Small intestine (tissue), 16 donors: ENCODE measurements at places on chromosomes 11 and 22. TPM values are rescaled to one million over a fixed set of nuclear protein-coding genes. Genes with fewer than 3 reads are reported as not detected.

- no peaks in the 10 kb centered on the region for H3K4me1 ChIP-seq
- no peak overlapping the region for H3K27ac ChIP-seq
- no peaks in the 10 kb centered on the region for H3K27me3 ChIP-seq
- no peaks in the 10 kb centered on the region for H3K36me3 ChIP-seq
Observed at GRCh38 chr22:39379756-39380730, 19.5 kb upstream of the TAB1 start.

DNA sequence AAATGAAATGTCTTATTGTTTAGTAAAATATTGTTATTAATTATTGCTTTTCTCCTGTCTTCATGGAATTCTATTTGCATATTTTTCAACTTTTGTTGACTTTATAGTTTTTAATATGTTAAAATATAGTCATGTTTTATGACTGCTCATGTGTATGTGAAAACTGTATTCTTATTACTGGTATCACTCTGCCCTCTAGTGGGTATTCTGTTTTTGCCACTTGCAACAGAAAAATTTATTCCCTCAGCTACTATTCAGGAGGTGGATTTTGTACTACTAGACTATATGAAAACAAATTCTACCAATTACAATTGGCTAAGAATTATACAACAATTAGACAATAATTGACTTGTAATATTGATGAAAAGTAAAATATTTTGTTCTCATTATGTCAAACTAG lies 45.0 kb downstream of the OR4C6 start:
- H3K36me3 ChIP-seq = no peaks in the 10 kb centered on the region
- peak; percentile 6 for DNase-seq
- no peak overlapping the region for H3K27ac ChIP-seq
- H3K4me3 ChIP-seq = no peak overlapping the region

GRCh38 chr22:37279331-37280181 lies 2.8 kb upstream of the CYTH4 start:
- H3K4me3 ChIP-seq = no peak overlapping the region
- no peaks in the 10 kb centered on the region for H3K27me3 ChIP-seq
- H3K27ac ChIP-seq = no peak overlapping the region
- H3K36me3 ChIP-seq = no peaks in the 10 kb centered on the region
- H3K4me1 ChIP-seq = no peaks in the 10 kb centered on the region

DNA sequence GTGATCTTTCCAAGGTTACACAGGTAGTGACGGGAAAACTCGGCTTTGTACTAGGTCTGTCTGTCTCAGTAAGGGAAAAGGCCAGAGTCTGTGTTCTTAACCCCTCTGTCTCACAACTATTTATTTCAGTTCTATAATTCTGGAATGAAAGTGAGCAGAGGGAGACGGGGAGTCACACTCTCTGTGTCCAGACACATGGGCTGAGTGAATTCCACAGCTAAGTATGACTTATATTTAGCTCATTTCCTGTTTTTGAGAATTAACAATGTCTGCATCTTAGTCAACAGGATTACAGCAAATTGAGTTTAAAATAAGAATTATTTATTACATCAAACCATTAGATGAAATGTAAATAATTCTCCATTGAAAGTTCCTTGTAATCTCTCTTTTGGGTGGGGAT lies 62.5 kb upstream of the OR4B1 start:
- H3K27ac ChIP-seq = no peak overlapping the region
- H3K4me1 ChIP-seq = no peaks in the 10 kb centered on the region
- DNase-seq = no peak
- H3K4me3 ChIP-seq = no peak overlapping the region
- no peaks in the 10 kb centered on the region for H3K27me3 ChIP-seq

DNA sequence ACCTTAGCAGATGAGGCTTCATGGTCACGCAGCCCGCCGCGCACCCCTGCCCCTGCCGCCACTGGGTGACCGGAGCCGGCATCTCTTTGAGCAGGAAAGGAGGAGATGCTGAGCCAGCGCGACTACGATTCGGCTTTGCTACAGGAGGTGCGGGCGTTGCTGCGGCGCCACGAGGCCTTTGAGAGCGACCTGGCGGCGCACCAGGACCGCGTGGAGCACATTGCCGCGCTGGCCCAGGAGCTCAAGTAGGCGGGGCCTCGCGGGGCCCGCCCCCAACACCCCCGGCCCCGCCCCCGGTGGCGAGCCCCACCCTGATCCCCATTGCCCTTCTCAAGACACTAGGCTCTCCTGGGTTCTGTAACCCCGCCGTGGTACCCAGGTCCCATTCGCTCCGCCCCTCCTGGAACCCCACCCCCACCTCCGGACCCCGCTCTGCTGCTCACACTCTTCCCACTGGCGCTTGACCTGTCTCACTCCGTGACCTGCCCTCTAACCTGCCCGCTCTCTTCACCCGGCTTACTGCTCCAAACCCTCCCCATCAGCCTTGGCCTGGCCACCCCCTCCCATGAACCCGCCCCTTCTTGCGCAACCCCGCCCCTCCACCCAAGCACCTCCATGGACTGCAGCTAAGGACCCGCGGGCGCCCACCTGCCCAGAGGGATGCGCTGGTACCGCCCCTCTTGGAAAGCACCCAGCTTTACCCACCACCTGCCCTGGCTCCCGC lies 9.1 kb downstream of the CTSF start:
- no peaks in the 10 kb centered on the region for H3K4me1 ChIP-seq
- no peaks in the 10 kb centered on the region for H3K36me3 ChIP-seq
- H3K27ac ChIP-seq = no peak overlapping the region
- peaks cover 6% of the 10 kb centered on the region for H3K27me3 ChIP-seq
- peak; percentile 45 for DNase-seq
- no peak overlapping the region for H3K4me3 ChIP-seq

- no peaks in the 10 kb centered on the region for H3K27me3 ChIP-seq
- peak; percentile 83 for DNase-seq
- peaks cover 10% of the 10 kb centered on the region for H3K4me1 ChIP-seq
Observed at GRCh38 chr22:20951151-20951931, 15.7 kb upstream of the AIFM3 start.

DNA sequence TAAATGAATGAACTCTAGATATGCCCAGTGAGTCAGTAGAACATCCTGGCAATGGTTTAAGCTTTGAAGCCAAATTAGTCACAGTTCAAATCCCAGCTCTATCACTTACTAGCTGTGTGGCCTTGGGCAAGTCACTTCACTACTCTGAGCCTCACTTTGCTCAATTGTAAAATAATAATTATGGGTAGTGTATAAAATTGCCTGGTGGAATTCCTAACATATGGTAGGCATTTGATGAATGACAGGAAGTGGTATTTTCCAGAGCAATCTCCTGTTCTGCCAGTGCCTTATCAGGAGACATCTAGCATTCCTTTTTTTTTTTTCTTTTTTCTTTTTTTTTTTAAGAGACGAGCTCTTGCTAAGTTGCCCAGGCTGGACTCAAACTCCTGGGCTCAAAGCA lies 13.0 kb downstream of the SCN4B start:
- no peak overlapping the region for H3K4me3 ChIP-seq
- H3K4me1 ChIP-seq = no peaks in the 10 kb centered on the region
- H3K27me3 ChIP-seq = peaks cover 60% of the 10 kb centered on the region
- H3K36me3 ChIP-seq = no peaks in the 10 kb centered on the region

DNA sequence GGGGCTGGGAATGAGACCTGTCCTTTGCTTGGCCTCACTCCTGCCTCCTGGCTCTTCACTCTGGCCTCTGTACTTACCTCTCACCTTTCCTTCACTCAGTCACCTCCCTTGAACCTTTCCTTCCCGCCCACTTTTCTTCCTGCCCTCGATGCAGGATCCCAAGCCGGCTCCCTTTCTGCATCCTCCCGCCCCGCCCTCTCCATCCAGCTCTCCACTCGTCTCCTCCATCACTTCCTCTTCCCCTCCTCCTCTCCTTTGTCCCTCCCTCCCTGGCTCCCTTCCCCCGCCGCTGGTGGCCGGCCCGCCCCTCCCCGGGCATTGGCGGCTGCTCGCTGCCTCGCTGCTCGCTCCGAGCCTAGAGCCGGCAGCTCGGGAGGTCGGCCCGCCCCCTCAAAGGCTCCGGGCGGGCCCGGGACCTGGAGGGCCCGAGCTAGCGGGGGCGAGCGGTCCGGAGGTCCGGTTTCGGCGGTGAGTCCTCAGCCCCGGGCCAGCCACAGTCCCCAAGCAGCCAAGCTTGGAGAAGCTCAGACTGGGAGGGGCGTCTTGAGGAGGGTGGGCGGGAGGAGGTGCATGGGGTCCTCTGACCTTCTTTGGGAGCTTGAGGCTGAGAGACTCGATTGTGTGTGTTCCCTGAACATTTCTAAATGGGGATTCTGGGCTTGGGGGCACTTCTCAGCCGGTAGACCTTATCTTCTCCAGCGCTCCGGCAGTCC lies 13.8 kb downstream of the PHLDB1 start:
- peaks cover 37% of the 10 kb centered on the region for H3K4me1 ChIP-seq
- peak; percentile 69 for DNase-seq
- H3K27ac ChIP-seq = peak overlapping the region; percentile 76
- H3K27me3 ChIP-seq = no peaks in the 10 kb centered on the region
- H3K36me3 ChIP-seq = peaks cover 29% of the 10 kb centered on the region

GRCh38 chr11:19433367-19433766 lies 192.6 kb upstream of the E2F8 start:
- no peak overlapping the region for H3K4me3 ChIP-seq
- no peak for DNase-seq
- H3K27me3 ChIP-seq = no peaks in the 10 kb centered on the region
- peak overlapping the region; percentile 17 for H3K27ac ChIP-seq

DNA sequence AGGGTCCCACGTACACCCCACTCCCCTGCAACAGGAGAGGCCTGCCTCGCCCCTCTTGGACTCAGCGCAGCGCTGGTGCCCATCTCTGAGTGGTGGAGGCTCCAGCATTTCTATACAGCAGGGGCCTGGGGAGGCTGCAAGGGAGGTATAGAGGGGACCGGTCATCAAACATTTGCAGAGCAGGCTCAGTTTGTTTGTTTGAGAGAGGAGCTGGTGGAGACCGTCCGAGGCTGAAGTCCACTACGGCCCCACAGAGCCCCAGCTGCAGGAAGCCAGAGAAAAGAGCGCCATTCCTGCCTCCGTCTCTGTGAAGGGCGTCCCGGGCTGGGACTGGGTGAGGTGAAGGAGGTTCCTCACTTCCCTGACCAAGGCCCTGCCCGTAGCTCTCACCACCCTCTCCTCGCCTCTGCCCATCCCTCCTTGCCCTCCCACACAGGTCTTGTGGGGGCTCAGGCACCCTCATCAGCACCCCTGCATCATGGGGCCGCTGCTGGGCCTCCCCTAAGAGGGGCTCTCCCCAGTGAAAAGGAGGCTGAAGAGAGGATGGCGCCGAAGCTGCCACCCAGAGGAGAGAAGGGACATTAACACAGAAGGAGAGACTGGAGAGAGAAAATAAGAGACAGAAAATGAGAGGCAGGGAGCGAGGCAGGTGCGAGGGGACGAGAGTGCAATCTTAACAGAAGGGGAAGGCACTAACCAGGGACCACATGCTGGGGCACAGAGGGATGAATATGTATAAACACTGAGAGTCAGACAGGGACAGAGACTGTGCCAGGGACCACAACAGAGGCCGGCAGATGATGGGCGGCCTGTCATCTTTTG lies 24.5 kb downstream of the RPUSD4 start:
- H3K27ac ChIP-seq = no peak overlapping the region
- no peak overlapping the region for H3K4me3 ChIP-seq
- no peaks in the 10 kb centered on the region for H3K27me3 ChIP-seq

GRCh38 chr22:19632668-19633148 lies 81.6 kb upstream of the SEPTIN5 start:
- H3K36me3 ChIP-seq = no peaks in the 10 kb centered on the region
- H3K4me3 ChIP-seq = no peak overlapping the region
- no peaks in the 10 kb centered on the region for H3K4me1 ChIP-seq
- H3K27me3 ChIP-seq = peaks cover 5% of the 10 kb centered on the region

DNA sequence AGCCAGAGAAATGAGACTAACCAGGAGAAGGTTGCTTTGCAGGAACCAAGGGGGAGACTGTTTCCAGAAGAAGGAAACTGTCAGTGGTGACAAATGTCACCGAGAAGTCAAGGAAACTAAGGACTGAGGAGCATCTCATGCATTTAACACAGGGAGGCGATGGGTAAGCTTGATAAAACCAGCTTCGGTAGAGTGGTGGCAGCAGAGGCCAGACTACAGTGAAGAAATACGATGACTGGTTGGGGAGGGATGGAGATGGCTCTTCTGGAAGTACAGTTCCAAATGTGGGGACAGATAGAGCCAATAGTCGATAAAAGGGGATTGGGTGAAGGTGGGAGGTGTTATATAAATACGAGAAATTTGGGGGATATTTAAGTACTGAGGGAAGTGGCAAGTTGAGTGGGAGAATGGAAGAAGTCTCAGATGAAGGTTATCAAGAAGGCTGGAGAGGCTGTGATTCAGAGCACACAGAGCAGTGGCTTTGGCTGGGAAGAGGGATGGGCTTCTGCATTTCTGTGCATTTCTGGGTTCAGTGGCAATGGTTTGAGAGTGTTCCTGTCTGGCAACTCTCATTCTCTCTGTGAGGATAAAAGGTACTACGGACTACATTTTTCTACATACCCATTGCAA lies 29.2 kb downstream of the SC5D start:
- no peak overlapping the region for H3K4me3 ChIP-seq
- peak; percentile 50 for DNase-seq
- H3K36me3 ChIP-seq = no peaks in the 10 kb centered on the region
- H3K4me1 ChIP-seq = peaks cover 6% of the 10 kb centered on the region

DNA sequence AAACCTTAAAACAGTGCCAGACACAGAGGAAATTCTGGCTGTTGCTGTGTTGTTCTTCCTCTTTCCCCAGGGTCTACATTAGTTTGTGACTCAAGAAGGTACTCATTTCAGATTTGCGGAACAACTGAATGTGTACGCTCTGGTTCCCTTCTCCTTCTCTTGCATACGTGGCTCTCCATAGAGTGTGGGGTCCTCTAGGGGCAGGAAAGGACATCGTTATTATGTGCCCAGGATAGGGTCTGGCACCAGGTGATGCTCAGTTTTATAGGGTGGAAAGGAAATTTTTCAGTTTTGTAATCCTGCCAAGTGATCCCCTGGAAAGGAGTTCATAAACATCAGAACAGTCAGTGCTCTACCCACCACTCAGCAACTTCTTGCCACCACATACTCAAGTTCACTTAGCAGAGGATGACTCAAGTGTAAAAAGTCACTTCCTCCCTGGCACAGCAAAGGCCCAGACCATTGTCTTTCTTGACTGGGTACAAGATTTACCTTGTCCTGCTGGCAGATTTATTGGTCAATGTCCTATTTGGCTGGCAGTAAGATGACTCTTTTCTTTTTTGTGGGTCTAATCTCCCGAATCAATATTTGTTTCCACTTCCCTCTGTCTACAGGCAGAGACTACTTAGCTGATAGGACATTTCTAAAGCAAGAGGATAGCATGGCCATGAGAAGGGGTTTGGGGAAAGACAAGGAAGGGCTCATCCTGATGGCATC lies 246.0 kb upstream of the TENM4 start:
- no peaks in the 10 kb centered on the region for H3K27me3 ChIP-seq
- no peak for DNase-seq
- H3K36me3 ChIP-seq = no peaks in the 10 kb centered on the region
- no peak overlapping the region for H3K27ac ChIP-seq
- peaks cover 3% of the 10 kb centered on the region for H3K4me1 ChIP-seq

- H3K4me1 ChIP-seq = no peaks in the 10 kb centered on the region
- no peak overlapping the region for H3K4me3 ChIP-seq
- H3K27me3 ChIP-seq = no peaks in the 10 kb centered on the region
Observed at GRCh38 chr22:37139762-37140161, 10.0 kb downstream of the IL2RB start.

Gene SELENOM
- 48.4 TPM for polyA plus RNA-seq

Gene OR8D1
- not detected for polyA plus RNA-seq

Gene CASP4
- polyA plus RNA-seq = 82.8 TPM

Gene RAPSN
- polyA plus RNA-seq = 0.81 TPM

Gene NAALAD2
- 5.5 TPM for polyA plus RNA-seq

Gene KCTD17
- 10.9 TPM for polyA plus RNA-seq

Gene OR51B4
- not detected for polyA plus RNA-seq
